ENCODE measurements at places on chromosomes 3 and 15.

GRCh38 chr3:97817965-97818364, 3.8 kb upstream of the CRYBG3 start:
- peak; percentile 95 for DNase-seq

DNA sequence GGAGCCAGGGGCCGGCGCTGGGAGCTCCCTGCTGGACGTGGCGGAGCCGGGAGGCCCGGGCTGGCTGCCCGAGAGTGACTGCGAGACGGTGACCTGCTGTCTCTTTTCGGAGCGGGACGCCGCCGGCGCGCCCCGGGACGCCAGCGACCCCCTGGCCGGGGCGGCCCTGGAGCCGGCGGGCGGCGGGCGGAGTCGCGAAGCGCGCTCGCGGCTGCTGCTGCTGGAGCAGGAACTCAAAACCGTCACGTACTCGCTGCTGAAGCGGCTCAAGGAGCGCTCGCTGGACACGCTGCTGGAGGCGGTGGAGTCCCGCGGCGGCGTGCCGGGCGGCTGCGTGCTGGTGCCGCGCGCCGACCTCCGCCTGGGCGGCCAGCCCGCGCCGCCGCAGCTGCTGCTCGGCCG, 1.5 kb downstream of the SMAD6 start:
- DNase-seq = peak; percentile 63

DNA sequence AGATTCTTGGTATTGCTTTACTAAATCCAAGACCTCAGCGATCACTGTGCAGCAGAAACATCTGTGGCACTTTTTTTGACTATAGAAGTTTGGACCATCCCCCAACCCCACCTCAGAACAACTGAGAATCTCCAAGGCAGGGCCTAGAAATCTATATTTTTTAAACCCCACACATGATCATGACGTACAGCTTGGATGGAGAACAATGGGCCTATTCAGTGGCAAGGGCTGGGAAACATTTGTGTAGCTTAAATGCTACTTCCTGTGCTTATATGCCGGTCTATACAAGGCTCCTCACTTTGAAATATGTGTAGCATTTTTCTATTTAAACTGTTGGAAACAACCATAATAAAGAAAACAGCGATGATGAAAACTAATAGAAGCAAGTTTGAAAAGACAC, 55.1 kb upstream of the SPRED1 start:
- no peak for DNase-seq

- DNase-seq = no peak
Observed at GRCh38 chr15:39078026-39078425, 502.9 kb upstream of the THBS1 start.

- no peak for DNase-seq
Observed at GRCh38 chr3:94159062-94159828, 96.4 kb downstream of the NSUN3 start.

GRCh38 chr3:52649461-52650210, 36.1 kb downstream of the PBRM1 start:
- DNase-seq = no peak

GRCh38 chr3:122003112-122003511, 18.9 kb downstream of the ILDR1 start:
- no peak for DNase-seq

GRCh38 chr3:159787794-159788205, 200.8 kb upstream of the IL12A start:
- no peak for DNase-seq

- DNase-seq = no peak
Observed at GRCh38 chr3:54873059-54874010, 54.5 kb downstream of the LRTM1 start.

GRCh38 chr3:139930211-139930610, 4.8 kb upstream of the CLSTN2 start:
- no peak for DNase-seq

GRCh38 chr3:101695779-101696372, 9.4 kb upstream of the RPL24 start:
- DNase-seq = no peak

GRCh38 chr15:35427091-35427490, 118.9 kb downstream of the DPH6 start:
- DNase-seq = no peak

GRCh38 chr3:187352581-187353575, 15.3 kb upstream of the RTP4 start:
- no peak for DNase-seq

- no peak for DNase-seq
Observed at GRCh38 chr3:56122911-56123310, 345.4 kb downstream of the ERC2 start.

GRCh38 chr3:115402651-115403050, 220.7 kb upstream of the GAP43 start:
- no peak for DNase-seq

DNA sequence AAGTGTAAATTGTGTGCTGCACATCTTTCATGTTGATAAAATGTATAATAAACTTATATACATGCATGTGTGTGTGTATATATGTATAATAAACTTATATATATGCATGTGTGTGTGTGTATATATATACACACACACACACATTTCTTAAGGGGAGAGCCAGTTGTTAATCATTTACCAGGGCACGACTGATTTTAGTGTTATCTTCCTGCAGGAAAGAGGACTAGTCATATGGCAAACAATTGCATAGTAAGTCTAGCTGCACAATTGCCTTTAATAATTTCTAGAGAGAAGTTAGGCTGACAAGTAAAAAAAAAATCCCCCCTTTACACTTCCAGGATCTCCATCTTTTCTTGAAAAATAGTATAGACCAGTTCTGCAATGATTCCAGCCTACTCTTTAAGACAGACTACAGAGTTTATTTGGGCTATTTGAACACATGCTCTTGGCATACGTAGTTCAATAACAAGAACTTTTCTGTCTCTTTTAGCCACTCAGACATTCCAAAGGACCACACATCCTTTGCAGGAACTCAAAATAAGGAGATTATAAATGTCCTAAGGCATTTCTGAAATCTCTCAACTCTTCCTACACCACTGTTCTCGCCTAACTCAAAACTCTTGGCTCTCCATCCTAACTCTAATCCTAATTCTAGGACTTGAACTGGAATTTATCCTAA, 163.6 kb upstream of the SETMAR start:
- DNase-seq = no peak

GRCh38 chr3:162195147-162195546, 698.5 kb downstream of the OTOL1 start:
- no peak for DNase-seq

DNA sequence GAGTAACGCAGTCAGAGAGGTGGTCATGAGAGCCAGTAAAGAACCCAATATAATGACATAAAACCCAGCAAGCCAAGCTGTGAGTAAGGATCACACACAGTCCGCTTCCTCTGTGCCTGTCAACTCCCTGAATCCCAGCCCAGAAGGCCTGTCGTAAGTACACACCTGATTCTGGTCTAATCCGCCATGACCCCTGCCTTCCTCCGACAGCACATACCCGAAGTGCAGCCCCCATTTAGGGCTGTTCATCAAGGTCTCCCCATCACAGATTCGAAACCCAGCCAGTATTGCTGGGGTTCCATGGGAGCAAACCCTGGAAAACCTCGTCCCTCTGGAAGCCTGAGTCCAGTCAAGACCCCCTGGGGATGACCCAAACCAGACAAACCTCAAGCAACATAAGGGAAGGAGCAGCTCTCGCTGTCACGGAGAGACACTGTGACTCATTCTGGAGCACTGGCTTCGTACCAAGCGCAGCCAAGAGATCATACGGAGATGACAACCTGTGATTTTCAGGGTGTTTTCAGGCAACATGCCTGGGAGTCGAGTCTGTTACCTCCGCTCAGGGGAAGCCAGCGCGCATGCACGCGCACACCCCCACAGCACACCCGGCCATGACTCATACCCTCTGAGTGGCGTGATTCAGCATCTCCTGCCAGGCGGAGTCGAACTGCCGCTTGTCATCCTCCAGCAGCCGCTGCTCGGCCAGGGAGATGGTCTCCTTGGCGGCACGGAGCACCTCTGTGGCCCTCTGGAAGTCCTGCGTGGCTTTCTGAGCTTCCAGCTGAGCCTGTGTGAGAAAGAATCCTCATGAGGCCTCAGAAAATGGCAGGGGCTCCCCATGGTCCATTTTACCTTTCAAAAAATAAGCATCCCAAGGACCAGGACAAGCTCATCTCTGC, 63.0 kb downstream of the SH3BP5 start:
- peak; percentile 66 for DNase-seq

DNA sequence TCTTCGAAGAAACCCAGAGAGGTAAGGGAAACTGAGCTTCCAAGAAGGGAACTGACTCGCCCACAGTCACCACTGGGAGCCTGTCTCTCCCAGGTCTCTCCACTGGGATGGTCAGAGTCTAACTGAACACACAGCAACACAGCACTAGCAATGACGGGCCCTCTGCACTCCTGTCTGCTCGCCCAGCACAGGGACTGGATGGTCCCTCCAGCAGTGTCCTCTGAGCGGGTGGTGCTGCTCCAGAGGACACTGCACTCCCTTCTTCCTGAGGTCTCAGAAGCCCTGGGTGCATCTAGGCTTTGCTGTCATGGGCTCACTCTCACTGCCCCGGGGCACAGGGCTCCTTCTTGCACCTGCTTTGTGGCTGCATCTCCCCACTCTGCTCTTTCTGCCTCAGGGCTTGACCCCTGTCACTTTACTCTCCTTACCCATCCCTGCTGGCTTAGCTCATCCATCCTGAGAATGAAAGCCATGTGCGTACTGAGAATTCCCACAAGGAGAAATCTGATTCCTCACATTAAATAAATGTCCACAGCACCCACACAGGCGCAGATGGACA, 356.6 kb downstream of the GABRG3 start:
- peak; percentile 71 for DNase-seq

DNA sequence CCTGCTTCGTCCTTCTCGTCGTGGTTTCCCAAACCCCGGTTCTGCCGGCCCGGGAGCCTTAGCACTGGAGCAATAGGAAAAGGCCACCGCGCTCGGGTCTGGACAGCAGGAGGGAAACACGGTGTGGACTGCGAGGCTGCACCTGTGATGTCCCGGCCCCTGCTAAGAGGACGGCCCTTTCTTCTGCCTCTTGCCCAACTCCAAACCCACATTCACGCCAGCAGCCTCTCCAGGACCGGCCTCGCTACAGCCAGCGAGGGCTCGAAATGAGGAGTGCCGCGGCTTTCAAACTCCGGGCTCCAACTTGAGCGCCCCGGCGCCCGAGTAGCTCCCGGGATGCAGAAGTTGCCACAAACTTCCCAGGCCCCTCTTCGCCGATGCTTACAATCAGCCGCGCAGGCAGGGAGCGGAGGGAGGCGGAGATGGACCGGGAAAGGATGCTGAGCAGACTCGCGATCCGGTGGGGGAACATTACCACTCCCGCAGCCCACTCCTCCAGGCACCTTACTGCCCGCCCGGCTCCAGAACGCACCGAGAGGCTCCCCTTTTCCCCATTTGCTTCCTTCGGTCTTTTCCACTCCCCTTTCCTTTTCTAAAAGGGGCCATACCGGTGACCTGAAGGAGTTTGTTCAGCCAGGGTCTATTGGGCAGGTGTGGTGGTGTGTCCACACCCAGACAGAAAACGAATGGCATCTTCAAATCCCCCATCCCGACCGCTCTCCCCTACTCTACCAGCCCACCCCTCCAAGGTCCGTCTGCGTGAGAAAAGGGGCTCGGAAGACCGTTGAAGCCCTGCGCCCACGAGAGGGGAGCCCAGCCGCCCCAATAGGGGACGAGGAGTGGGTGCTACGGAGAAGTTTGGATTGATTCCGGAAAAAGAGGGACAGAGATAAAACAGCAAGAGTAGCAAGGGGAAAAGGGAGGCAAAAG, 18.8 kb upstream of the SATB1 start:
- peak; percentile 50 for DNase-seq

GRCh38 chr3:134351427-134351826, 22.8 kb downstream of the AMOTL2 start:
- DNase-seq = no peak

- DNase-seq = no peak
Observed at GRCh38 chr3:177599326-177599725, 402.0 kb upstream of the TBL1XR1 start.

GRCh38 chr3:138381950-138382715, 33.8 kb downstream of the MRAS start:
- no peak for DNase-seq

- DNase-seq = no peak
Observed at GRCh38 chr3:46184469-46184868, 23.6 kb downstream of the CCR1 start.

- no peak for DNase-seq
Observed at GRCh38 chr15:42858999-42859789, 61.4 kb downstream of the TTBK2 start.

- no peak for DNase-seq
Observed at GRCh38 chr3:180977498-180977897, 12.0 kb downstream of the DNAJC19 start.

DNA sequence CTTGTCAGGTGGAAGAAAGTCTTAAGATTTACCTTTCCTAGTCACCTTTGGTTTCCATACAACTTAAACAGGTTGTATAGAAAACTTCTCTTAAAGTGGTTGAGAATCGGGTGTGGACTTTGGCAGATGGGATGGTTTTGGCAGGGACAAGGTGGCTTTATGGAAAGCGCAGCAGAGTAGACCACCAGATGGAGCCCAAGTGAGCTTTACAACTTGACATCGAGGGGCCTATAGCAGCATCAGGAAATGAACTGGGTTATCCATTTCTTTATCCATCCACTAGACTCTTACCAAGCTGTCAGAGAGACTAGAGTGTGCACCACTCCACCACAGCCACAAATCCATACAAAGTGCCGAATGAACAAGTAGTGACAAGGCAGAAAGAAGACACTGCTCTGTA, 85.3 kb upstream of the MBNL1 start:
- DNase-seq = peak; percentile 67

DNA sequence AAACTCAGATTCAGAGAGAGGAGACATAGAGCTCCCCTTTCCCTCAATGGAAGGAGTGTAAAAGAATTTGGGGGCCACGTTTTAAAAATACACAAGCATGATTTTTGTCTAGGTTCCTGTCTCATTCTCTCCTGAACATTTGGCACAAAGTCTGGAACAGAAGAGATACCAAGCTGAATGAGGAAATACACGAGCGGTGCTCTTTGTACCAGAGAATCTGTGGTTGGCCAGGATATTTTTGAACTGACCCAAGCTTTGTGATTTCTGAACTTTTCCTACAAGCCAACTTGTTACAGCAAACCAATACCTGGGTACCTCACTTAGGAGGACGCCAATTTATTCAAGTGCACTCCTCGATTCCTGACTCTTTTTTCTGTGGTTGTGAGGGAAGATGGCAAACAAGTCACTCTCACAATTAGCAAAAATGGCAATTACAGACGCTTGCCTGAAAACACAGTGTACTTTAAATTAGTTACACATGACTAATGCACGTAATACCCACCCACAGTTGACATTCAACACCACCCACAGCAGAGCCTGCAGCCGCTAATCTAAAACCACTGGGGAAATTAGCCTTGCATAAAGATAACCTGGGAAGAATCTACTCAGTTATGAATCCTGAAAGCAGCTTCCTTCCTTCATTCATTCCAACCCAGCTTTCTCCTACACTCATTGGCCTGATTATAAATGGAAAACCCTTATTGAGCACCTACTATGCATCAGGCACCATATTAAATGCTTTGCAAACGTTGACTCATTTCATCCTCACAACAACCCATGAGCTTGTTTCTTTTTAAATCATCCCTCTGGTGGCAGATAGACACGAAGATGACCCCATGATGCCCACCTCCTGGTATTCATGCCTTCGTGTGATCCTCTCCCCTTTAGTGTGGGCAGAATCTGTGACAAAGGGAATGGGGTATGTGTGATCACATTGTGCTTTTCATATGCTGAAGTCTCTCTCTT, 293.5 kb downstream of the KBTBD8 start:
- DNase-seq = peak; percentile 41
